ENCODE measurements at places on chromosomes 3 and 15.

- no peaks in the 10 kb centered on the region for H3K36me3 ChIP-seq
- no peak overlapping the region for H3K27ac ChIP-seq
- no peak overlapping the region for H3K4me3 ChIP-seq
- H3K4me1 ChIP-seq: no peaks in the 10 kb centered on the region
Observed at GRCh38 chr3:159239059-159239458, 437.2 kb downstream of the MFSD1 start.

DNA sequence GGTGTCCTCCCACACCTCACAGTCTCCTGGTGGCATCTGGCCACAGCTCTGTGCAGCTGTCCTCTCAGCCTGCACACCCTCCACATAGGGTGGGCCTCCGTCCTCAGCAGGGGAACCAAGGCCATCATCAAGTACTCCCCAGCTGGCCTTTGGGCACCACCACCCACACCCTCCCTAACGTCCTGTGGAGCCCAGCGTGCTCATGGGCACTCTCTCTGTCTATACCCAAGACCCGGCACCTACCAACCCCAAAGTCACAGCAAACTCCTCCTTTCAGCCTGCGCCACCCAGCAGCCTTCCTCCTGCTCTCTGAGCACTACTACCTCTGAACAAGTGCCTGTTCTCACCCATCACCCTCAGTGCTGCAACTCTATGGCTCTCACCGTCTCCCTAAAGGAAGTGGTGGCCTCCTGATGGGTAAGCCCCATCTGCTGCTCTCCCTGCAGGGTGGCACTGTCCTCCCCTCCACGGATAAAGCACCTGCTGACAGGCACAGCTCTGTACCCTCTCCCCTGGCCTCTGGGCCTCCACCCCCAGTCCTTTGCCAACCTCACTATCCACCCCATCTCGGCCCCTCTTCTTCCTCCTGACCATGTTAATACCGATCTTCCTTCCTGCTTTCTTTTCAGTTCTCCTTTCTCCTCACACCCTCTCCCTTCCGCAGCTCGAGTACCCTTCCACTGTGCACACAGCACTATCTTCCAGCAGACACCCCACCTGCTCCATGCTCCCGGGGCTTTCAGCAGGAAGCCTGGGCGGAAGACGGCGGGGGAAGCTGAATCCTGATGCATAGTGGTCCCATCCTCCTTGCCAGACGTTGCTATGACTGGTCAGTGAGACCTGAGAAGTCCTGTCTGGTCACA is 31.5 kb downstream of the SLC41A3 start:
- H3K36me3 ChIP-seq: no peaks in the 10 kb centered on the region
- H3K27ac ChIP-seq: no peak overlapping the region
- DNase-seq: no peak
- no peaks in the 10 kb centered on the region for H3K27me3 ChIP-seq
- H3K4me1 ChIP-seq: peaks cover 6% of the 10 kb centered on the region

GRCh38 chr3:13260259-13261103 is 159.6 kb downstream of the NUP210 start:
- H3K36me3 ChIP-seq: no peaks in the 10 kb centered on the region
- H3K27ac ChIP-seq: no peak overlapping the region
- no peak for DNase-seq

DNA sequence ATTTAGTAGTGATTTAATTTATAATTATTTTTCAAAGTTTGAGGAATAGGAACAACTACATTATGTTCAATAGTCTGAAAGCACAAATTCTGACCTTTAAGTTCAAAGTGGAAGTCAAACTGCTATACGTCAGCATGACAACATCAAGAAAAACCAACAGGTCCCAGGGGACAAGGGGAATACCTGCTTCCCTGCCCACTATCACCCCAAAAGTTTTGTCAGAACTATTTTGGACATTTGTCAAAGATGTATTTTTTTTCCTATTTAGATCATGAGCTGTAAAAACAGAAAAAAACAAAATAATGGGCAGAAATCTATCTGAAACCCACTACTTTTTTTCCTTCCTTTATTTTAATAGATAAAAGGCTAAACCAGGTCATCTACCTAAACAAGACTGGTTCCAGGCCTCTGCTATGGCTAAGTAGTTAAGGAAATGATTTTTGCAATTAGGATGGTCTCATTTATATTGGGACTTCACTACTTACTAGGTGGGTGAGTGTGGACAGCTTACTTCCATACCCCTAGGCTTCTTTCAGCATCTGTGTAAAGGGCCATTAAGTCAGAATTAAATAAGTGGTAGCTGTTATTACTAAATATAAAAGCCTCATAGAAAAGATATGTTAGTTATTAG is 746.3 kb downstream of the FHIT start:
- H3K27ac ChIP-seq: no peak overlapping the region
- H3K4me1 ChIP-seq: no peaks in the 10 kb centered on the region
- no peaks in the 10 kb centered on the region for H3K36me3 ChIP-seq
- no peak for DNase-seq

- no peak for DNase-seq
- H3K36me3 ChIP-seq: peaks cover 42% of the 10 kb centered on the region
- no peaks in the 10 kb centered on the region for H3K27me3 ChIP-seq
- no peak overlapping the region for H3K4me3 ChIP-seq
Observed at GRCh38 chr3:127808197-127808596, 14.1 kb downstream of the MGLL start.

All from heart left ventricle (tissue), 16 donors.